Cerebellar nuclear complex (tissue), 1 donor: ENCODE measurements at places on chromosomes 11 and 22.

GRCh38 chr11:60872124-60872960 is 5.0 kb downstream of the ZP1 start:
- DNase-seq, result no peak

DNA sequence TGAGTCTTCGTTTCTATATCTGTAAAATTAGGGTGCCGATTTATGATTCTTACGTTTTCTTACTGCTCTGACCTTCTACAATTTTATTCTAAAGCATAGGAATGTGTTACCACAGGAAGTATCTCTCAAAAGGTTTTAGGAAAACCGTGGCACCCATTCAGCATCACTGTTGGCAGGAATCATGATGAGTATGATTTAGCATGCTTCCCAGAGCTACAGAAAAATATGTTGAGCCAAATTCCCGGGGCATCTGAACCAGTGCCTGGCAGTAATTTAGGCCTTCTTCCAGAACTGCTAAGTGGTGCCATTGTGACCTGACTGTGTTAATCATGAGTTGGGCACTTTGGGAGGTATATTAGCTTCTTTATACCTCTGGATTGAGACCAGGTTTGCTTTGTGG is 605.0 kb upstream of the RAG2 start:
- DNase-seq, result no peak

GRCh38 chr22:20591295-20591645 is 83.9 kb downstream of the MED15 start:
- DNase-seq, result no peak

GRCh38 chr11:44454666-44455065 is 110.8 kb upstream of the CD82 start:
- DNase-seq, result no peak

- no peak for DNase-seq
These were observed 239.0 kb upstream of the PDGFD start for GRCh38 chr11:104402812-104403521.

GRCh38 chr11:22786475-22786874 is 43.1 kb downstream of the SVIP start:
- DNase-seq, result no peak

DNA sequence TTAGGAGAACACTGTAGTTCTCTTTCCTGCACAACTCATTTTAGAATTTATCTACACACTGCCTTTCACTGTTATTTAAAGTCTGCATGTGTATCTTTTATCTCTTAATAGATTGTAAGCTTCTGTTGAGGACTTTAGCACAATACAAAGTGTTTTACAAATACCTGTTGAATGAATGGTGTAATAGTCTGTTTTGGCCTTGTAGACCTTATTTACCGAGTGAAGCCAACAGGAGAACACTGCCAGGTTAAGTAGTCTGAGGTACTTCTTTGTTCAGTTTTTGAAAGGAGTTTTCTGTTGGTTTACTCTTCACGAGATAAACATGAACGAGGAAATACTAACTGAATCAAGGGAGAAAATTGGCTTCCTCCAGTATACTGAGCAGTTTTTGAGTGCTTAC is 31.0 kb downstream of the SIK2 start:
- DNase-seq, result no peak

- DNase-seq, result no peak
These were observed 6.3 kb downstream of the IGF2 start for GRCh38 chr11:2132874-2133240.

- DNase-seq, result no peak
These were observed 16.7 kb upstream of the PRSS23 start for GRCh38 chr11:86783661-86784060.

- DNase-seq, result no peak
These were observed 322.7 kb upstream of the PITPNB start for GRCh38 chr22:28241656-28242290.

DNA sequence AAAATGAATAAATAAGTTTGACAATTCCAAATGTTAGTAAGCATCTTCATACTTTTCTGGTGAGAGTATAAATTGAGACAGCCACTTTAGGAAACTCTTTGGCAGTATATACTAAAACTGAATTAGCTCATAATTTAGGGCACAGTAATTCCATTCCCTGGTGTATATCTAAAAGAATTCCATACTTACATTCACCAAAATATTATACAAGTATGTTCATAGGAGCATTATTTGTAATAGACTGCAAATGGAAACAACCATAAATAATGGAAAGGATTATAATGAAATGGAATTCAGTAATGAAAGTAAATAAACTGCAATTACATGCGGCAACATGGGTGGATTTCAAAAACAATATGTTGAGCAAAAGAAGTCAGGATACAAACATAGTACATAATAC is 315.8 kb upstream of the LRRC4C start:
- DNase-seq, result no peak

- no peak for DNase-seq
These were observed 87.0 kb upstream of the CRYBB3 start for GRCh38 chr22:25112538-25113253.

- no peak for DNase-seq
These were observed 188.6 kb downstream of the PGR start for GRCh38 chr11:100941033-100941432.

DNA sequence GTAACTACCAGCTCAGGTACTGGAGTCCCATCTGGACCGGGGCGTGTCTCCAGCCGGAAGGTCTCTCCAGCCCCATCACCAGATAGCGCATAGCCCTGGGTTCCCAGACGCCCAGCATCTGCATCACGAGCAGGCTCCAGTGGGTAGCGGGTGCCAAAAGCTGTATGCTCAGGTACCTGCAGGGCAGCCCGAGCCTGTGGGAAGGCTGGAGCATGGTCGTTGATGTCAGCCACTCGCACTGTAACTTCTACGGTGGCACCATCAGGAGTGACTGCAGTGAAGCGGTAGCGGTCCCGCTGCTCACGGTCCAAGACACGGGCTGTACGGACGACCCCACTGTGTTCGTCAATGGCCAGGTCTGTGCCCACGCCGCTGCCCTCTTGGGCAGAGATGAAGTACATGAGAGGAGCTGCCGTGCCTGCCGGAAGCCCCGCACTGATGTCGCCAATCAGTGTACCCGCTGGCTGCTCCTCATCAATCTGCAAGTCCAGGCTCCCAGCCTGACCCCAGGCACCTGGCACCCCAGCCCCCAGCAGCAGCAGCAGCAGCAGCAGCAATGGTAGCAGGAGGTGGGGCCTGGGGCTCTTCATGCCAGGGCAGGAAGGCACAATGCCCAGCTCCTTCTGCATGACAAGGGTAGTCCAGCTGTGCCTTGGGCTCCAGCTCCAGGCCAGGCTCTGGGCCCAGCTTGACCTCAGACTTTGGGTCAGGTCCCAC is 14.5 kb downstream of the DCHS1 start:
- DNase-seq, result no peak

- no peak for DNase-seq
These were observed 2.5 kb downstream of the TAF10 start for GRCh38 chr11:6609502-6610015.

GRCh38 chr11:44079376-44079775 is 13.3 kb downstream of the ACCS start:
- no peak for DNase-seq

GRCh38 chr11:126992065-126992803 is 8.3 kb downstream of the KIRREL3 start:
- no peak for DNase-seq

- DNase-seq, result no peak
These were observed 22.8 kb upstream of the TP53AIP1 start for GRCh38 chr11:128965485-128965884.

DNA sequence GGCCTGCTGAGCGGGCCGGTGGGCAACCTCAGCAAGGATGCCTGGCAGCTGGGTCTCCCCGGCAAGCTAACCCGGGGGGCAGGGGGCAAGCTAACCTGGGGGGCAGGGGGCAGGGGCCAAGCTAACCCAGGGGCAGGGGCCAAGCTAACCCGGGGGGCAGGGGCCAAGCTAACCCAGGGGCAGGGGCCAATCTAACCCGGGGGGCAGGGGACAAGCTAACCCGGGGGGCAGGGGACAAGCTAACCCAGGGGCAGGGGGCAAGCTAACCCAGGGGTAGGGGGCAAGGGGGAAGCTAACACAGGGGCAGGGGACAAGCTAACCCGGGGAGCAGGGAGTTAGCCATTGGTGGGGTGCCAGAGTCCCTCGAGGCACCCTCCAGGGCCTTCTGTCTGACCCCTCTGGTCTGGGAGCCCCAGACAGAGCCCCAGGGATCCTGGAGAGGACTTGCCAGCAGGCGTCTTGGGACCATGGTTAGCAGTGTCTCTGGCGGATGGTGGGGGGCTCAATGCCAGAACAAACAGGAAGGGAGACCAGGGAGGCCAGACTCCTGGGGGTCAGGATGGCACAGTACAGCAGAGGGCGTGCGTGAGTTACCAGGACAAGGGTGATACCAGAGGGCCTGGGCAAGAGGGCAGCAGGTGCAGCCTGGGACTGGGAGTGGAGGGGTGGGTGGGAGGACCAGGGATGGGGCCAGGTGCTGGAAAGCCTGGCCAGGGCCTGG is 16.1 kb downstream of the IGF2 start:
- no peak for DNase-seq

DNA sequence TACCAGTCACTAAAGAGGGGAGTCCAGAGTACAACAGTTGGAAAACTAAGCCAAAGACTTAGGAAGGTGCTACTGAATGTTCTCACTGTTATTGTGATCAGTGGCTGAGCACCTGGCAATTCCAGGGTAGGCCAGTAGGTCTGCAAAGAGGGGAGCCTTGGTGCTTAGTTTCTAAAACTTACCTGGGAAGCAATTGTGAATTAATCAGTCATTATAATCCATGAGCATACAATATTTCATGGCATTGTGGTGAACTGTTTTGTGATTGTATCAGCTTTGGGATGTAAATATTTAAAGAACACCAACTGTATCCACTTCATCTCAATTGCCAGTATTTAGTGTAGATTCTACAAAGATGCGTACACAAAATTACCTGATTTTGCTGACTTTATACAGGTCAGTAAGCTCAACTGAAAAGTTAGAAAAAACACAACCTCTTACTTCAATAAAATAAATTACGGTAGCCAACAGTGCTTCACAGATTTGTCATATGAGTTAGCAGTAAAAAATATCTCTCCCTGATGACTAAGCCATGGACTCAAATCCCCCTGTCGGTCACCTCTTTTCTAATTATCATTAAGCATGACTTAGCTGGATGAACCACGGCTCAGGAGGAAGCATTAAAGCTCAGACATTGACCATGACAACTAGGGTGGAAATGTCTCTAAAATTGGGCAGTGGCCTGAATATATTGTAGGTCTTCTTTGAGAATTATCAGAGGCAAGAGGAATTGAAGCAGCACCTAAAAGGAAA is 30.8 kb upstream of the SORL1 start:
- no peak for DNase-seq

- DNase-seq, result no peak
These were observed 12.5 kb upstream of the NELL1 start for GRCh38 chr11:20656901-20657300.

- DNase-seq, result no peak
These were observed 345.0 kb upstream of the CCDC179 start for GRCh38 chr11:23205156-23205871.

GRCh38 chr11:16973338-16973964 is 40.8 kb downstream of the PLEKHA7 start:
- DNase-seq, result no peak

- DNase-seq, result no peak
These were observed 326.3 kb downstream of the NTM start for GRCh38 chr11:131696690-131697089.

DNA sequence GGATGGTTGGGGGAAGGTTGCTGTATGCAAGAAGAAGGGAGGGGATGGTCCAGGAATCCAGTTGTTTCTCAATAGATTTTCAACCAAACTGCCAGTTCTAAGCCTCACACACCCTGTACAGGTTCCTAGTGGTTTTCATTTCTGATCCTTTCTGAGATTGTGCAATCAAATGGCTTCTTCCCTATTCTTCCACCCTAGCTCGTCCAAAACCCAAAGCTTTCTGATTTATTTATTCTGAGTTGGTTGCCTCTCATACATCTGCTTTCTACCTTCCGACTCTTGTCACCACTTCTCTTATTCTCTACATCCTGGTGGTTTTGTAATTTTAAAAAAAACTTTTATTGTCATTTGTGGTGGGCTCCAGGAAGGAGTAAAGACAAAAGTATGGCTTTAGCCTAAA is 12.6 kb downstream of the OR5A2 start:
- DNase-seq, result no peak

DNA sequence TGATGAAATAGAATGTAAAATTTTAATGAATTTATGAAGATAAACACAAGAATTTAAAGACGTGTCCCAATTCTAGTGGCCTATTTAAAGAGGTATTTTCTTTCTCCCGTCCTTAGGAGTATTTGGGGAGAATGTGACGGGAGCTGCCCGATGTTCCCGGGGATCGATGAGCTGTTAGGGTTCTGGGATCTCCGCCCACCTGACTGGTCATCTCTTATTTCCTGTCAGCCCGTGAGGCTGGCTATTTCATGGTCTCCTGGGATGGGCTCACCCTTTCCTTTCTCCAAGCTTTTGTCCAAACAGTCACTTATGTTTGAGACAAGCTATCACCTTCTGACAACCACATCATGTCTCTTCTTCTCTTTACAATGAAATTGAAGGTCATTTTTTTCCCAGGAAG is 16.9 kb upstream of the CLMP start:
- DNase-seq, result no peak

- peak; percentile 18 for DNase-seq
These were observed 15.1 kb upstream of the RRAS2 start for GRCh38 chr11:14373941-14374646.

- DNase-seq, result no peak
These were observed 3.9 kb downstream of the MALAT1 start for GRCh38 chr11:65502555-65503367.

DNA sequence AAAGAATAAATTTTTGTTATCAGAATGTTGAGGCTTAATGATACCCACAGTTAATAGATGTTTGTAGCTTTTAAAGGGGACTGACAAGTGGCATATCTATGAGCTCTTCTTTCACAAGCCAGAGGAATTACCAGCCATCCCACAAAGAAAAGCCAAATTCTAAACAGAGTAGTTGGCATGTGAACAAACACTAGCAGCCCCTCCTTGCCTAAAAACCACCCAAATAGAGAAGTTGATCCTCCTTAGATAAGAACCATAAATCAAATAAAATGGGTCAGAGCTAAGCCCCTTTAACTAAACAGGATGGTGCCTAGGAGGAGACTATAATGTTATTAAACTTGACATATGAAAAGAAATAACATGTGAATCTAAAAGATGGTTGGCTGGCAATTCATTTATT is 11.4 kb downstream of the LPXN start:
- no peak for DNase-seq

- no peak for DNase-seq
These were observed 11.4 kb downstream of the EHF start for GRCh38 chr11:34632105-34632791.

DNA sequence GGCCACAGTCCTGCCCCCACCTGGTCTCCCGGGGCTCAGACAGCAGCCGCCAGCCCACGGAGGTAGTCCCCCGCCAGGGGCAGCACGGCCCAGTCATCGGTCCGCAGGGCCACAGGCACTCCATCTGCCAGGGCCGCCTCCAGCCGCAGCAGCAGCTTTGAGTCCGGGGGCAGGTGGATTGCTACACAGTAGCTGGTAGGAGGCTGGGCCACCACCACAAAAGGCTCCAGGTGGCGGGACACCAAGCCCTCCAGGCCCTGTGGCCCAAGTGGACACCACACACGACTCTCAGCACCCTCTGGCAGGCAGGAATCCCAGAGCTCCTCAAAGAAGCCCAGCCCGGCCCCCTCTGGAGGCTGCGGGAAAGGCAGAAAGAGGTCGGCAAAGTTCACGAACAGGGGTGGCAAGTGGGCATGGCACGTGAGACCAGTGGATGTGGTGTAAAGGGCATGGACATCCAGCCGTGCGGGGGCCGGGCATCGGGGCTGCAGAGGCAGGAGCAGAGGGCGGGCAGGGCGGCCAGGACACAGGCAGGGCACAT is 2.9 kb downstream of the AP5B1 start:
- no peak for DNase-seq
